ENCODE measurements at places on chromosomes 4 and X.

DNA sequence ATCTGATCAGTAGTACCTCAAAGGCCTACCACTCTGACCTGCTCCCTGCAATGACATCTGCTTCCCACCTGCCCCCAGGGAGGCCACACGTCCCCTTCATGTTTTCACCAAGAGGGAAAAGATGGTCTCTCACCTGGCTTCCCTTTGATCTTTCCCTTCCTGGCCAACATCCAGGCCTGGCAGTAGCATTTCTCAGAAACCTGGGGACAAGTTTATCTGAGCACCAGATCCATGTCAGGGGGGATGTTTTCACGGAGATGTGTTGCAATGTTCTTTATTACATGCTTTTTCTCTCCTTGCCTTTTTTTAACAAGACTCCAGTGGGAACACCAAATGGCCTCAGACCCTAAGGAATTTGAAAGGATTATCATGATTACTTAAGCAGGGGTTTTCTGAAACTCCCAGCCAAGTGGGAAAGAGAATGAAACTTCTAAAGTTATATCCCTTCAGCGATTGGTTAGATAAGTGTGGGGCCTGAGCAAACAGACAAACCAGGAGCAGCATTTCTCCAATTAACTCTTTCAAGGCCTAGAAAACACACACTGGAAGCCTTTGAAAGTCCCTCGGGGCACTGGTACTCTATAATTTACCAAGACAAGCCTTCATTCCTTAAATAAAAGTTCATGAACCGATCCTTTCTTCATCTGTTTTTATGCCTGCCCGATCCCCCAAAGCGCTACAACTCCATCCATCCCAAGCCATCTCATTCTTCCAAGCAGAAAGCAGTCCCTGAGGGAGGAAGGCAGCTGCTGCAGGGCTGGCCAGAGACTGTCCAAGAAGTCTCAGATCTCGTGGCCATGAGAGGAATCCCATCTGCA, 94.1 kb downstream of the BCOR start:
- peak; percentile 11 for DNase-seq

GRCh38 chrX:155744534-155744933, 131.8 kb upstream of the TMLHE start:
- no peak for DNase-seq

DNA sequence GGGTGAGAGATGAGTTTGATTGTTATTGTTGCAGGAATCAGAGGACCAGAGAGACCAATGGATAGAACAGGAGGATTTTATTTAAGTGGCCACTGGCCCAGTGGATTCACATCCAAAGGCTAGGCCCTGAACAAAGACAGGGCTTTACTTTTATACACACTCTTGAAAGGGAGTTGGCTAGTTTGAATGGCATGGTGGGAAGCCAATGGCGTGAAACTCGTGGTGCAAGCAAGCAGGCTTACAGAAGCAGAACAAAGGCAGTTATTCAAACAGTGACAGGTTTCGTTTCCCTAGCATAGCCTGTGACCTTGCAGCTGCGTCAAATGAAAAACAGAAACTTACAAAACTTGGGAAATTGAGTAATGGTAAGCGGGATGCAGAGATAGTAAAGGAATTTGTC, 110.2 kb upstream of the PRDX4 start:
- no peak for DNase-seq

DNA sequence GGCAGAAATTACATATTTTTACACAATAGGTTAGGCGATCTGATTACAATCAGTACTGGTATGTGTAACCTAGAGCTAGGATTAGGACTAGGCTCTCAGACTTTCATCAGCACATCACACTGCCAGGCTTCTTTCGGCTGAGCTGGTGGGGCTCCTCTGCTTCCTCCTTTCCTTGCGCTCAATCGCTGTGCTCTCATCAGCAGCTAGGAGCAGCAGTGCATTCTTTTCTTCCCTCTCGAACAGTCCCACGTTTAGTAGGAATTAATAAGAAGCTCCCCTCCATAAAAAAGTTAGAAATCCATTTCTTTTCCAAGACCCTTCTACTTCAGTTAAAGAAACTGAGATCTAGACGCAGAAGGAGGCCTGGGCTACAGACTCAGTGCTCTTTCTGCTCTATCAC, 350.4 kb downstream of the SPRY1 start:
- no peak for DNase-seq

- DNase-seq, result no peak
Observed at GRCh38 chrX:20237864-20238263, 28.8 kb downstream of the RPS6KA3 start.

- DNase-seq, result no peak
Observed at GRCh38 chr4:68808060-68808459, 7.7 kb upstream of the UGT2B10 start.

GRCh38 chr4:58435871-58436270, 1325.7 kb upstream of the IGFBP7 start:
- DNase-seq, result no peak

DNA sequence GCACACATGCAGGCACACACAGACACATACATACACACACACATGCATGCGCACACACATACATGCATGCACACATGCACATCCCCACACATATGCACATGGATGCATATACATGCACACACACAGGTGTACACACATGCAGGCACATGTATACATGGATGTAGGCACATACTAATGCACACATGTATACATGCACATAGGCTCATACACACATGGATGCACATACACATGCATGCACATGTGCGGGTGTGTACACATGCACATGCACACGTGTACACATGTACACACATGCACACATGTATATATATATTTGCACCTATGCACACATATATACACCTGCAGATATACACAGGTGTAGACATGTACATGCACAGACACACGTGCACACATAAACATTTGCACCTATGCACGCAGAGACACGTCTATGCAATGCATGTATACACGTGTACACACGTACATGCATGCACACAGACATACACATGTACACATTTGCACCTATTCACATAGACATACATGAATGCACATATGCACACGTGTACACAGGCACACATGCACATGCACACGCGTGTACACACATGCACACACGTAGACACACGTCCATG, 4.0 kb downstream of the PLCXD1 start:
- DNase-seq, result no peak

GRCh38 chr4:41361794-41362526, 105.2 kb downstream of the UCHL1 start:
- no peak for DNase-seq

- DNase-seq, result no peak
Observed at GRCh38 chr4:171785388-171785787, 27.8 kb upstream of the GALNTL6 start.

- DNase-seq, result no peak
Observed at GRCh38 chrX:51851507-51852085, 41.8 kb upstream of the MAGED1 start.

DNA sequence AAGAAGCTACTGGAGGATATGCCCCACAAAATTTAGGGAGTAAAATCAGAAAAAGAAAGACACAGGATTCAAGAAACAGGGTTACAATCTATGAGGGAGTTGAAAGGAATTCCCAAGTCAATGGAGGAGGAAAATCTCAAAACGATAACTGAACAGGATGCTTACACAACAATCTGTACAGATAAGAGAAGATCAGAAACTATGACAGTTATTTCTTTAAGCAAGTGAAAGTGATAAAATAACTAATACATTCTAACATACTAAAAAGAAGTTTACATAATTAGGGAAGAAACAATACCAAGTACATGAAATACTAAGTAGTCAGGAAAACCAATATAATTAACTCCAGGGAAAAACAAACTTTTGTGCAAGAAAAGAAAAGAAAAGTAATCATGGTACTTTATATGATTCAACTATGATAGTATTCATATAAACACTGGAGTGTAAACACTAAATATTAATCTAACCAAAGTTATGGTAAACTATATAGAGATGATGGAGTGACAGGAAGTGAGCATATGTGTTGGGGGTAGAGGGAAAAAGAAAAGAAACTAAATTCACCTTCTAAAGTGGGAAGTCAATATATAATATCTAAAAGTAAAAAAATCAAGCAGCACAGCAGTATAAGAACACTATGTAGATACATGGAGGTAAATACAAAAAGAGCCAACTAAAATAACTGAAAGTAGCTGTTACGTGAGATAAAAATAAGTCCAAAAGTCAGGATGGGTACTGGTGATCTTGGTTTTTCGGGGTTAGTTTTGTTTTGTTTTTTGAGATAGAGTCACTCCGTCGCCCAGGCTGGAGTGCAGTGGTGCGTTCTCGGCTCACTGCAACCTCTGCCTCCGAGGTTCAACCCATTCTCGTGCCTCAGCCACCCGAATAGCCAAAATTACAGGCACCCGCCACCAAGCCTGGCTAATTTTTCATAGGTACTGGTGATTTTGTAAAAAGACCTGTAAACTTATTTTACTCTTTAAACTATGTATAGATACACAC, 99.3 kb downstream of the TEX11 start:
- DNase-seq, result no peak

GRCh38 chr4:54509057-54509456, 148.7 kb upstream of the KIT start:
- DNase-seq, result no peak

DNA sequence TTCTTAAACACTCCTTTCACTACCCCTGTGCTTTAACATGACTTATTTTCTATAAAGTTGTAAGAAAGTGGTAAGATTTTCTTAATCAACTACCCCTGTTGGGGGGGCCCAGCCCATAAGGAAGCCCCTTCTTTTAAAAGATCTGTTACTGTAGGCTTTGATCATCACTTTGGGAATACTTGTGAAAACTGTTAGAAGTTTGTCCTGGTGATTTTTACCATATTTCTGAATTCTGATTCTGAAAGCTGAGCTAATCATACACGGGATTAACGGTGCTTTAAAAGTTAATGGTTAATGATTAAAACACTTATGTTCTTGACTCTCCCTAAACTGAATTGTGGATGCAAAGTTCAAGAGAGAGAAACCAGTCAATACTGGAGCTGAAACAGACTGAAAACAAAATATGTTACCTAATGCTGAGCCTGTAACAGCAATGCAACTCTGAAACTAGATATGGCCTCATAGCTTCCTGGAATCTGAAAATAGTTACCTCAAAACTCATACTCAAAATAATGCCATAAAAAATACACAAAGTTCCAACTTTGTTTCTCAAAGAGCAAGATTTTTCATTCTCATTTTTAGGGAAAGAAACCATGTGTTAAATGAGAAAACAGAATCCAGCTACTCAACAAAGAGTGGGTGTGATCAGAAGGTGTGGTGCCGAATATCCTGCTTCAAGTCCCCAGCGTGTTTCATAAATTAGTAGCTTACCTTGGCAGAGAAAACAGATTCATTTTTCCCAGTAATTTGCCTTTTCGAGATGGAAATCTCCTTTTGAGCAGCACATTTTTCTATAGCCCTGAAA, 31.6 kb downstream of the ADH7 start:
- DNase-seq, result no peak

- no peak for DNase-seq
Observed at GRCh38 chr4:115323106-115323707, 209.8 kb upstream of the NDST4 start.
